M059J (cell line): ENCODE measurements at places on chromosomes 13 and 19.

- no peak for DNase-seq
Observed at GRCh38 chr13:75800545-75800944, 164.4 kb downstream of the LMO7 start.

DNA sequence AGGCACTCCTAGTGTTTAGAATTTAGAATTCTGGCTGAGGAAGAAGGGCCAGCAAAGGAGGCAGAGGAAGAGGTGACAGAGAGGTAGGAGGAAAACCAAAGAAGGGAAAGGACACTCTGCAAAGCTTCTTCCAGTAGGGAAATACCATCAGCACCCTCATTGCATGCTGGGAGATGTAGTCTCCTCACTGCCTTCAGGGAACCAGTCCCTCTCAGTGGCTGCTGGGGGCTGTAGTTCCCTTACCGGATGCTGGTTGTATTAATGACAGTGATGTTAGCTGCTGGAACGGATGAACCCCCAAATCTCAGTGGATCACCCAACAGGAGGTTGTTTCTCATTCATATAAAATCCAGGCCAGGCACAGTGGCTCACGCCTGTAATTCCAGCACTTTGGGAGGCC is 10.1 kb downstream of the GRIN2D start:
- DNase-seq, result peak; percentile 74

DNA sequence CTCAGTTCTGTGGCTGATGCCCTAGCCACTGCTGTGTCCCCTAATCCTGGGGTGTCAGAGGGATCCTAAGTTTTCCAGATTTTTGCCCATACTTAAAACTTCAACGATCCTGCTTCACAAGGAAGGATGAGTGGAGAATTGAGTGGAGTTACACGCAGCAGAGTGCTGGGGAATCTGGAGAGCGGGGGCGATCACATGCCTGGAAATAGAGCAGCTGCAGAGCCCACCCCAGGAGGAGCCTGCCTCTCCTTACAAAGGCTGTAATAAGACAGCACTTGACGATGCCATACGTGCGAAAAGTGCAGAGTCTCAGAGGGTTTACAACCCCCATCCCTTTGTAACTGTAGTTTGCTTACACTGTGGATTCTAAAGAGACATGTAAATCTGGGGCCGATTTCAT is 40.6 kb downstream of the SUGP2 start:
- DNase-seq, result no peak

- DNase-seq, result no peak
Observed at GRCh38 chr13:40580566-40581276, 85.7 kb downstream of the FOXO1 start.

- DNase-seq, result peak; percentile 55
Observed at GRCh38 chr13:30466841-30467252, 1.1 kb upstream of the HMGB1 start.

DNA sequence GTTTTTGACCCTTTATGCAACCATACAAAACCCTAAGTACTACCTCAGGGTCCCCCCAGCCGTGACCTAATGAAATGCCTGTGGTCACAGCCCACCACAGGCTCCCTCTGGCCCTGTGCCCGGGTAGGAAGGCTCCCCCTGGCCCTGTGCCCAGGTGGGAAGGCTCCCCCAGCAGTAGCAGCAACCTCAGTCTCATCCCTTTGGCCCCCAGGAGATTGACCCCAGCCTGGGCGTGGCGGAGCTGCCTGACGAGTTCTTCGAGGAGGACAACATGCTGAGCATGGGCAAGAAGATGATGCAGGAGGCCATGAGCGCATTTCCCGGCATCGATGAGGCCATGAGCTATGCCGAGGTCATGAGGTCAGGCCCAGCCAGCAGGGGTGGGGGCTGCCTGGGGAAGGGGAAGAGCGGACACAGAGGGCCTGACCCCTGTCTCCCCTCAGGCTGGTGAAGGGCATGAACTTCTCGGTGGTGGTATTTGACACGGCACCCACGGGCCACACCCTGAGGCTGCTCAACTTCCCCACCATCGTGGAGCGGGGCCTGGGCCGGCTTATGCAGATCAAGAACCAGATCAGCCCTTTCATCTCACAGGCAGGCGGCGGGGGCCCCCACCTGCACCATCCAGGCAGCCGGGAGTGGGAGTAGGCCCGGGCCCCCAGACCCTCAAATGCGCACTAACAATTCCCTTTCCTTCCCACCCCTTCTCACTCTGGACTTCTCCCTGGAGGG is 6.3 kb upstream of the BEST2 start:
- DNase-seq, result peak; percentile 38

DNA sequence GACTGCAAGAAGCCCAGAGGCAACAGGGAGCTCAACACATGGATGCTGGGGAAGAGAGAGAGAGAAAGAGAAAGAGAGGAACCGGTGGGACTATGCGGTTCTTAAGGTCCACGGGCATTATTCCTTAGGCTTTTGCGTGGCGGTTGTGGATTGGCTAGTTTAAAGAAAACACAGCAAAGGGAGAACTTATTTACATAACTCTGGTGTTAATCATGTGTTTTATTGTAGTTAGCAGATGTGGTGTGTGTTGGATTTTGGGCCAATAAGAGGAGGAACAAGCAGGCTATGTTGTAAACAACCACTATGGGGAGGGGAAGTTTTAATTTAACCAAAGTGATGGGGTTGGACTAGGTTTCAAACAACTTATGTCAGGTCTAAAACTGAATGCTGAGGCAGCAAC is 275.3 kb upstream of the KLF12 start:
- no peak for DNase-seq

DNA sequence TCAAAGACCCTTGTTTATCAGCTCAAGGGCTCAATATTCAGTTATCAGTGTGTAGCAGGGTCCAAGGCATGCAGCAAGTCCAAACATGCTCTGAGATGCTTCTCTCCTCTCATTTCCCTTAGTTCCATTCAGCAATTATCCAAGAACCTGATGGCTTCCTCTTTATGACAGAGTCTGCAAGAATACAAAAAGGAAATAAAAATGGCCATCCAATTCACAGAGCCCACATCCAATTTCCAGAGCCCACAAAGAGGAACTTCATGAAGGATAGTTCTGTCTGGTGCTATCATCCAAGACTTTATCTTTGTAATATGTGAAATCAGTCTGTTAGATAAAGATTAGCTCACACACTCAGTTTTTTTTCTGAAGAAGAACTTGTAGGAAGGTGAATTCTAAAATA is 217.2 kb downstream of the LACC1 start:
- DNase-seq, result no peak

DNA sequence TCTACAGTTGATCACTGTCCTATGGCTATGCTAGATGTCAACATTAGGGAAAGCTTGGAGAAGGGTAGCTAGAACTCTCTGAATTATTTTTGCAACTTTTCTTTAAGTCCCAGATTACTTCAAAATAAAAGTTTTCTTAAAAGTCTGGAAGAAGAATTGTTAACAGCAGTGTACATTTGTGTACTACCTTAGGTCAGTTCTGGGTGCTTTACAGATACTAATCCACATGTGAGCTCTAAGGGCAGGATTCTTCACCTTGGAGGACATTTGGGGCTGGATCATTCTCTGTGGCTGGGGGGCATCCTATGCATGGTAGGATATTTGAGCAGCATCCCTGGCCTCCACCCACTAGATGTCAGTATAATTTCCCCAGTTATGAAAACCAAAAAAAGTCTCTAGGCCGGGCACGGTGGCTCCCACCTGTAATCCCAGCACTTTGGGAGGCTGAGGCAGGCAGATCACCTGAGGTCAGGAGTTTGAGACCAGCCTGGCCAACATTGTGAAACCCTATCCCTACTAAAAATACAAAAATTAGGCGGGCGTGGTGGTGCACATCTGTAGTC is 2.8 kb downstream of the BRME1 start:
- no peak for DNase-seq

DNA sequence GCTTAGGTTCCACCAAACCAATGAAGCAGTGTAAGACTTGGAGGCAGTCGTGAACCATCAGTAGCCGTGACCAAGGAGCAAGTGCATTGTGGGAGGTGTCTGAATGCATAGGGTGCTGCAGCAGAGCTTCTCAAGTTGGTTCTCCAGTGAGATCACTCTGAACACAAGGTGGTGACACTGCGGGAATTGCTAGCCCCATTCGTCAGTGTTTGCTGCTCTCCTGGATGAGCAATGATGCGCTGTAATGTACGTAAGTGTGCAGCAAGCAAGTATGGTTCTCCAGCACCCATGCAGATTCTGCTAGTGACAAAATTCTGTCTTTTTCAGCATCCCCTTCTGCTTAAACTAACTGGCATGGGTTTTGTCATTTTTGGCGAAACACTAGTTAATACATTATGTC is 97.6 kb upstream of the HTR2A start:
- no peak for DNase-seq

GRCh38 chr19:51628153-51628939 is 1.9 kb downstream of the SIGLEC5 start:
- DNase-seq, result no peak

DNA sequence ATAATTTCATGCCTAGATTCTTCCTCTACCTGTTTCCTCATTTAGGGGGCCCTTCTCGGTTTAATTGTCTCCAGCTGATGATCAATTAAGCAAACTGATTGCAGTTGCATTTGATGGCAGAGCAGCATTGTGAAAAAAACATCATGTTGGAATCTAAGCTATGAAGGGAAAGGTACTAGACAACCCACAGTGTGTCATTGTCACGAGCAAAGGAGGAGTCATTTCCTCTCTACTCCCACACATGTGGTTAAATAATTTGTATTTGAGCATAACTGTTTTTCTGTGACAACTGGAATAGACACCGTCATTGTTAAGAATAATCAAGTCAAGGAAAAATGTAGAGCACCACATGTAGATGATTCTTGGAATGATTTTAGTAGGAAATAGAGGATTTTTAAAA is 240.3 kb downstream of the DCT start:
- DNase-seq, result peak; percentile 59

DNA sequence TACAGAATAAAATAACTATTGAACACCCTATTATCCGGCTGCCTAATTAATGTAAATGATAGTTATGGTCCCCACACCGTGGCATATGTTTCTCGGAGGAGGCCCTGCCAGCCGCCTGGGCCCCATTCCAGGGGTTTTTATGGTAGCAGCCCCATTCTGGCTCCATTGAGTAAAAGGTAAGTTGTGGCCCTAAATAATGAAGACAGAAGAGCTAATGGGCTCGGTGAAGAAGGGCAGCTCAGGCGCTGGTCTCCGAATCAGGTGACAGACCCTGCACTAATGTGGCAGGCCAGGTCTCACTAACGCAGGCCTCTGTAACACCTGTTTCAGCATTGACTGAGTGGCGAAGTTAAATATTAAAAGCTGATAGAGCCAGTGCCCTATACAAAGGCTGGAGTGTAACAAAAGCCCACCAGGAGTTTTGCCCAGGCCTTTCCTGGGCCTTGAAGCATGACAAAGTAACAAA is 19.1 kb downstream of the POP4 start:
- no peak for DNase-seq
